ENCODE measurements at places on chromosomes 12 and 14.

- no peak for DNase-seq
Observed at GRCh38 chr12:25585021-25585523, 32.0 kb upstream of the LMNTD1 start.

GRCh38 chr14:72141084-72141483 lies 208.9 kb downstream of the RGS6 start:
- DNase-seq = no peak

GRCh38 chr12:49331380-49332222 lies 5.4 kb downstream of the C1QL4 start:
- peak; percentile 36 for DNase-seq

- DNase-seq = no peak
Observed at GRCh38 chr12:11904124-11904523, 166.6 kb upstream of the BCL2L14 start.

DNA sequence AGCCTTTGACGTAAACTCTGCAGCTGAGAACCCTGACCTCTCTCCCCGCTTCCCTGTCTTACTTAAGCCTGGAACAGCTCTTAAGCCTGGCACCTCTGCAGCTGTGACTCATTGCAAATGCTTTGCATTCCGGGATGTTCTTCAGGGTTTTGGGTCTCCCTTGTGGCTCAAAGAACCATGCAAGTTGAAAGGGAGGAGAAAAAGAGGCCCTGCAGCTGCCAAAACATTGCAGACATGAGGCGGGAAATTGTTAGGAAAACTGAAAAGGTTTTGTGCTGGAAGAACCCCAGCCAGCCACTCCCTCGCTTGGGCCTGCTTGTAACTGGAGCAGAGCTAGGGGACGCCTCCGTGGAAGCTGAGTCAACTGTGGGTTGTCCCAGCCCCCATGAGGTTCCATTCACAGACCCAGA lies 60.2 kb upstream of the FERMT2 start:
- DNase-seq = no peak

GRCh38 chr12:100329800-100330199 lies 27.1 kb upstream of the SLC17A8 start:
- peak; percentile 5 for DNase-seq

DNA sequence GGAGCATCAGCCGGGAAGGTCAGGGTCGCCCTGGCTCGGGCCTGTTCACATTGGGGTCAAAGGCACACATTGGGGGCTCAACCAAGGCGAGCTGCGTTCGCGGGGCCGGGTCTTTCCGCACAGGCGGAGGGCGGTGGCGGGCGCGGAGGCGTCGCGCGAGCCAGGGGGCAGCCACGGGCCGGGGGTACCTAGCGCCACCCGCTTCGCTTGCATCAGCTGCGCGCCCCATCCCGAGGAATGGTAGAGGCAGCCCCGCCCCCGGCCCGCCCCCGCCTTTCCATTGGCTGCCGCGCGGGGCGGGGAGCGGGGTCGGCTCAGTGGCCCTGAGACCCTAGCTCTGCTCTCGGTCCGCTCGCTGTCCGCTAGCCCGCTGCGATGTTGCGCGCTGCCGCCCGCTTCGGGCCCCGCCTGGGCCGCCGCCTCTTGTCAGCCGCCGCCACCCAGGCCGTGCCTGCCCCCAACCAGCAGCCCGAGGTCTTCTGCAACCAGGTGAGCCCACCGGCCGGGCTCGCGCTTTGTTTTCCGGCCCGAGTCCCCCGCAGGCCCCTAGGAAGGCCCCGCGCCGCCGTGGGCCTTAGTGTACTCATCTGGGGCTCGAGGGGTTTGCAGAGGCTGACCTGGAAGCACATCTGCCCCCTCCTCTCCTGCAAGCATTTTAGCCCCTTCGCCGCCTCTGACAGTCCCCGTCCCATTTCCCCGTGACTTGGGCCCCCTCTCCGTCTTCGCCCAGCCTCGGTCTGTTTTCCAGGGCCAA lies at the start of gene ALDH2:
Gene ALDH2, plus strand, starts transcription at position 326 of the 754 bp plus-strand sequence. Its CDS starts 50 bp downstream, at position 376.
- DNase-seq = peak; percentile 41

DNA sequence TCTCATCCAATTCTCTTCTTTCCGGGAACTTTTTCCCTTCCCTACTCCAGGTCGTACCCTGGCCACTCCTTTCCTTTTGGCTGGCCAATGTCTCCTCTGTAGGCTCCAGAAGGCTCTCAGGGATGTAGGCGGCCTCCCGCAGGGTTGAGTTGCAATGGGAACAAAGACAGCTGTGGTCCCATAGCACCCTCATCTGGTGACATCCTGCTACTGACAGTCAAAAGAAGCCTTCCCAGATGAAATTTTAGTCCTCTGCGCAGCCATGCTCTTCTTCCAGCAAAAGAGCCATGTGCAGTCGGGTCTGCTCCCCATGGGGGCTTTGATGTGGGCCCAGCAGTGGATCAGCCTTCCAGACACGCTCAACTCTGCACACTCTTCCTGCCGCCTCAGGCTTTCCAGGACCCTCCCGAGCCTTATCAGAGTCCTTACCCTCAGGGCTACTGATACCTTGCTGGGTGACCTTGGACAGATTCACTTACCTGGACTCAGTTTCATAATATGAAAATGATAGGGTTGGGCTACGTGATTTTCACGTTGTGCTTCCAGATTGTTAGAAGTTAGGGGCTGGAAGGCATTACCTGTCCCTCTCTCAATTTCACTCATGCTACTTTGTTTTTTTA lies 5.5 kb upstream of the CELA1 start:
- DNase-seq = peak; percentile 57

- no peak for DNase-seq
Observed at GRCh38 chr12:111454716-111455447, 49.2 kb downstream of the SH2B3 start.

DNA sequence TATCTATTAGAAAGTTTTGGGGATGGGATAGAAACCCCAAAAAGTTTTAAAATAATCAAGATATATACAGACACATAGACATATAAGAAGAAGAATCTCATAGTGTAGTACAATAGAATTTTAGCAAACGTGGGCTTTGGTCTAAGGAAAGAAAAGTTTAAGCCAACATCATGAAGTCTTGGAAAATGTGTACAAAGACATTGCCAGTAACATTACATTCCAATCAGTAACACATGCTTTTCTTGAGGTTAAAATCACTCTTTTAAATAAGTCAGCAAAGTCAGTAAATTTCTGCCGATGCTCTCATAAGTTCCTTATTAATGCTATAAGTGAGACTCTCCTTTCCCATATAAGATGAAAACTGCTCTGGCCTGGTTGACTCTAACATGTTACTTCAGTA lies 201.1 kb upstream of the LRIG3 start:
- DNase-seq = no peak

GRCh38 chr12:88035907-88036289 lies 6.7 kb upstream of the C12orf50 start:
- no peak for DNase-seq

DNA sequence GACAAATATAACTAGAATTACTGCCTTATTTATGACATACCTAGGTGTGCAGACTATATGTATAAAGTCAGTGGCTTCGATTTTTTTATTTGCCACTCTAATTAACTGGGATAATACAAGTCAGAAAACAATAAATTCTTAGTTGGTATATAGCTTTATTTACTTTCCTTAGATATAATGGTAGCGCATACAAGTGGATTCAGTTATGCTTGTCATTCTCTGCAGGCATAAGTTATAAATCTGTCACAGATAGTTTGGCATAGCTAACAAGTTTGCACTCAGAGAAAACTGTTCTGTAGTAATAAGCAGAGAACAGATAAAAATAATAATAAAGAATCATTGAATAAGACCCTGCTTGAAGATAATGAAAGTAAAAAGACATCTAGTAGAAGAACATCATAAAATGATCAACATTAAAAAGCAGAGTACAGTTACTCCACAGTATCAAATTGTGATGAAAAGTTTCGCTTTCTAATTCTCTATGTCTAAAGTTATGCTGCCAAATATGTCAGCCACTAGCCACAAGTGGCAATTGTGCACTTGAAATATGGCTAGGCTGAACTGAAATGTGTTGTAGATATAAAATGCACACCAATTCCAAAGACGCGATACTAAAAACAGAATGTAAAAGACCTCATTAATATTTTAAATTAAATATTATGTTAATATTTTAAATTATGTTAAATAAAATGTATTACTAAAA lies 224.1 kb downstream of the SLC25A21 start:
- no peak for DNase-seq

DNA sequence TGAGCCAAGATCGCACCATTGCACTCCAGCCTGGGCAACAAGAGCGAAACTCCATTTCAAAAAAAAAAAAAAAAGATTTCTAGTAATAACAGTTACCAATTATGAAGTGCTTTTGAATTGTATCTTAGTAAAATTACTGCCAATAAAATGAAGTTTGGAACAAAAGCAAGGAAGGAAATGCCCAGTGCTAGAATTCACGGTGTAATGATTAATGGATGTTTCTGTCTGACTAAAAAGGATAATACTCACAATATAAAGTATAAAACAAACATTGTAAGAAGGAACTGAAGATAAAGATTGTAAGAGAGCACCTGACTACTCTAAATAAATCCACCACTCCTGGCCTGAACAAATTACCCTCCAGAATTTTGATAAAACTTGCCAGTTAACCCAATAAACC lies 4.0 kb downstream of the TMEM116 start:
- no peak for DNase-seq

DNA sequence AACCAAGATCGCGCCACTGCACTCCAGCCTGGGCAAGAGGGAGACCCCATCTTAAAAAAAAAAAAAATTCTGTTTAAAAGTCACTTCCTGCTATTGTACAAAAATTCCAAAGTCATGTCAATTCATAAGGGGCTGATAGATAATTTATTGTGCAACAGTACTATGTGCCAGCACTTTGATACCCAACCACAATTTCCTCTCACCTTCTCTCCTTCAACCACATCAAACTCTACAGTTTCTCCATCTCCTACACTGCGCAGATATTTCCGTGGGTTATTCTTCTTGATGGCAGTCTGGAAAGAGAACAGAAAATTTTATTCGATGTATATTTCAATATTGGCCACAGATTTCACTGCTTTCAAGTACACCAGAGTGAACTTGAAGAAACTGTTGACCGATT lies 7.6 kb downstream of the YBX3 start:
- DNase-seq = no peak

DNA sequence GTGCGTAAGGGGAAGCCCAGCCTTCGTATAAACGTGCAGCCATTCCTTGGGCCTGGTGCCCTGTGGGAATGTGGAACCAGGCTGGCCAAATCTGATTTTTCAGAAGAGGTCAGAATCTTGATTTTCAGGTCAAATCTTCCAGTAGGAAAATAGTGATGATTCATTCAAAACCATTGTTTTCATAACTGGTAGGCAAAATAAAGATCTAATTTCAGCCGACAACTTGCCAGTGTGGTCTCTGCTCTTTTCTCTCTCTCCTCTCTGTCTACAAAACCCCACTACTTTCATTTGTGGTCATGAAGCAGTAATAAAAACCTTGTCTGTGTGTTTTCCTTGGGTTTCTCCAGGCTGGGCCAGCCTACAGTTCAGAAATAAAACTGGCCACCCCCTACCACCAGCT lies 135.1 kb downstream of the RBM19 start:
- no peak for DNase-seq

- DNase-seq = no peak
Observed at GRCh38 chr14:48614003-48614402, 938.6 kb upstream of the MDGA2 start.

GRCh38 chr12:7832059-7832696 lies 40.5 kb downstream of the SLC2A14 start:
- DNase-seq = peak; percentile 38

GRCh38 chr12:18130851-18131250 lies 40.9 kb upstream of the RERGL start:
- DNase-seq = no peak

GRCh38 chr14:105211086-105211757 lies 30.1 kb upstream of the NUDT14 start:
- DNase-seq = no peak
